AG09309 (cell line): ENCODE measurements at places on chromosomes 4 and X.

DNA sequence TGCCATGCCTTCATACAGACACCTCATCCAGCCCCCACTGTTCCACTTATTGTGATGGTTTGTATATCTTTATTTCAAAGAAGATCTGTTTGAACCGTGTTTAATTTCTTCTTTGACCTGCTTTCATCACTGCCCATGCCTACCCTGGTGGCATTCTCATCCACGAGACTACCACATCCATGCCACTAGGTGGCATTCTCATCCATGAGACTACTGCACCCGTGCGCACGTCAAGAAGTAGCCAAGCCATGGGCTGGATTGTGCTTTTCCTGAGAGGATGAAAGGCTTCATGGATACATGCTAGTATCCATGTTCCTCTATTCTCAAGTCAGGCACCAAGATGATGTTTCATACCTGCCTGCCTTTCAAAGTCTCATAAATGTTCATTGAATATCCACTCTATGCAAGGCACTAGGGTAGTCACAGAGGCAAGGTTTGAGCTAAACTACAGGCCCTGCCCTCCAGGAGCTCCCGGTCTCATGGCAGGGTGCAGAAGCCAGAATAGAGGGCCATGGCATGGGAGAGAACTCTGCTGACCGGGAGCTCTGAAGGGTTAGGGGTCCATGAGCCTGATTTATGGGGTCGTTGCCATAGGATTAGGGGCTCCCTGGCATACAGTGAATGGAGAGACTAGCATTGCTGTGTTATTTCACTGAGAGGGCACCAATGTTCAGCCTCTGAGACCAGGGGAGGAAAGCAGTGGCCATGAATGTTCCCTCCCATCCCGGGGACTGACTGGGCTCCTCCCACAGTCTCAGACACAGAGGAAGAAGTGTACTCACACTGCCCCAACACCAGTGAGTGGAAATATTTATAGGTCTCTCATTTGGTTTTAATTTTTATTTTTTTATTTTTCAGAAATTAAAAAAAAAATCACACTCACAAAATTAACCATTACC lies 24.8 kb upstream of the EOLA2 start:
- DNase-seq, result peak; percentile 8

GRCh38 chr4:154534296-154534695 lies 15.9 kb downstream of the PLRG1 start:
- DNase-seq, result no peak

DNA sequence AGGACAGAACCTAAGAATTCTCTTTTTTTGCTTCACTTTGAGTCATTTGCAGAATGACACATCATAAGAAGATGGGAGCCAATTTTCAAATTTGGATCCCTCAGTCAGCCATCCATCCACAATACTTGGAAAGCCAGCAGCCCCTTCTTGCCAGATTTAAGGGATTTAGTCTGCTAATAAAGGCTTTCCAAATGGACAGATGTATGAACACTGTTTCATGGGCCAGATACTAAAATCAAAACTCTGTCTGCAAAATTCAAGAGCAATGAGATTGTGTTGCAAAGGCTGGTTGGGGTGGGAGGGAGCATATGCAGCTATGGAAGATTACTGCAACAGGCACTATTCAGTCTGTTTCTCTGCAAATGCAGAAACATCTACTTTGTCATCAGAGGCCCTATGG lies 37.7 kb upstream of the KCNIP4 start:
- no peak for DNase-seq

DNA sequence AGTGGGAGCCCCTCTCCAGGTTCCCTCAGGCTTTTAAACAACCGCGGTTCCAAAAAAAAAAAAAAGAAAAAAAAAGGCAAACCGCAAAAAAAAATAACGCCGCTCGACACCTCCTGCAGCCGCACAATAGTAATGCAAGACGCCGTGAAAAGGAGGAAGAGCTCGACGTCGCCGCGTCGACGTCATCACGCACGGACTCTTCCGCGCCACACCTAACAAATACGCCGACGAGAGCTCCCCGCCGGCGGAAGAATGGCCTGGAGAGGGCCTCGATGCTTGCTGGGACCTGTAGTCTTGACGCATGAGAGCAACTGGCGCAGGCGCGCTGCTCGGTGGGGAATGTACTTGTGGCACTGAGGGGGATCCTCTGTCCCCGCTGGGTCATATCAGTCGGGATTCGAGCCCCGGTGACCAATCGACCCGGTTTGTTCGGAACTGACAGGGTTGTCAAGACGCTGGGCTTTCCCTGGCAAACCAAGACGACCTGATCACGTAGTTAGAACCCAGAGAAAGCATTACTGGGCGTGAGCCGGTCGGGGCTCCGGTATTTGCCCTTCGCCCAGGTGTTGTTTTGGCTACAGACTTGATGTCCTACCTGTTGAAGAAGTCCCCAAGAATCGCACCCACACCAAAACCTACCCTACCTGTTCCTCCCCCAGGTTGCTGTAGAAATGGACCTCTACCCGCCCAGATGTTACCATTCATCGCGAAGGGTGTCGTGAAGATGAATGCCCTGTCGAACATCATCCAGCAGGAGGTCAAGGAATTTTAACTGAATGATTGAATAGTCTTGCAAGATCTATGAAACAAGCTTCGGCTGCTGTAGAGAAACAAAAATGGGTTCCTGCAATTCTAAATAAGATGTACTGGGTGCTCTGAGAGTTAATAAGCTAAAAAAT lies at the start of gene CBR4:
Gene CBR4, minus strand, starts transcription at position 131 of the 899 bp plus-strand sequence. CDS start 166 bp downstream, outside the sequence.
- peak; percentile 94 for DNase-seq

DNA sequence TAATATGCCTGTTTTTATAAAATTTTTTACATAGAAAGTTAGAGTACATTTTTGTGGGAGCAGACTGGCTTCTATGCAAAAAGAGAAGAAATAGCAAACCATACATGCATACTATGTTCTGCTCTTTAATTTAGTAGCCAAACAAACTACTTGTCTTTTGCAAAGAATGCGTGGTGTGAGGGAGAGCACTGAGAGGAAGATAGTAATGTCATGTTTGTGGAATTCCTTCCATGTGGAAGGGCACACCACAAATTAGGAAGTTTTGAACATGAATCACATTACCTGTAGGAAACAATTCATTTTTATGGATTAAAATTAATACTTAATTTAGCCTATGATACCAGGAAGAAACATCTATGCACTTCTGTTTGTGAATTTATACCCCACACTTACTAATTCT lies 1529.1 kb upstream of the ADGRL3 start:
- no peak for DNase-seq

GRCh38 chr4:145498430-145498829 lies 16.8 kb downstream of the SMAD1 start:
- no peak for DNase-seq

GRCh38 chr4:3518511-3518880 lies 13.7 kb downstream of the LRPAP1 start:
- DNase-seq, result no peak

DNA sequence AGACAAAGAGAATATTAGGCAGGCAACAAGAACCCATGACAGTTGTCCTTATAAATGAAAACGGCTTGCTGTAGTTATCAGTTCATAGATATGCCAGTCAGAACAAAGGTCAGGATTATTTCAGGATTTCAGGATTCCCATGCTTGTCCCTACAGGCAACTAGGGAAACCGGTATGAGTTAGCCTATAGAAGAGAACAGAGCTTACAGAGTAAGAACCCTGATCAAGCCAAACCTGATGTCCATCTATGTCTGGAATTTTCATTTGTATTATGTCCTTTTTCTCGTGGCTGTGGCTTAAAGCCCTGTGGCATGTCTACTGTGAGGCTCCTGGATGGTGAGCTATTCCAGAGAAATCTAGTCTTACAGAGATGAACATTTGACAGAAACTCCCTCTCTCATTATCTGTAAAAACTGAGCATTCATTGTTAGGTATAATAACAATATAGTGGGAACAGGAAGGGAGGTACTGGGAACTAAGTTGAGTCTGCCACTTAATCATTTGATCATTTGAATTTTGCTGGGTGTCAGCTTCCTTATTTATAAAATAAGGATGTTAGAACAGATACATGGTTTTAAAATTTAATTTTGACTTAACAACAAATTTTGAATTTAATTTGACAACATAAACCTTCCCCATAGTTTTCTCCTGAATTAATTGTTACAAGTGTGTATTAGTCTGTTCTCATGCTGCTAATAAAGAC lies 129.5 kb upstream of the KLF3 start:
- no peak for DNase-seq
